ENCODE measurements at places on chromosomes 13 and 19. TPM values are rescaled to one million over a fixed set of nuclear protein-coding genes. Genes with fewer than 3 reads are reported as not detected.

FAM216B gene
- 17.0 TPM for total RNA-seq

F10 gene
- 8.9 TPM for total RNA-seq

HIPK4 gene
- total RNA-seq, result 0.21 TPM

SLAIN1 gene
- 16.4 TPM for total RNA-seq

URI1 gene
- 46.0 TPM for total RNA-seq

GRK1 gene
- total RNA-seq, result not detected

PDX1 gene
- not detected for total RNA-seq

SMIM24 gene
- total RNA-seq, result not detected

IZUMO2 gene
- total RNA-seq, result not detected

MED4 gene
- 41.4 TPM for total RNA-seq

MIDN gene
- total RNA-seq, result 76.3 TPM

FAM124A gene
- total RNA-seq, result 4.1 TPM

PABPC3 gene
- 0.18 TPM for total RNA-seq

ZSWIM9 gene
- 7.7 TPM for total RNA-seq

CEACAM1 gene
- total RNA-seq, result 13.8 TPM

RNF6 gene
- 29.3 TPM for total RNA-seq

CLIP3 gene
- 8.1 TPM for total RNA-seq

Data from lower lobe of right lung (tissue), 2 donors.